ENCODE measurements at places on chromosomes 5 and 9. TPM values are rescaled to one million over a fixed set of nuclear protein-coding genes. Genes with fewer than 3 reads are reported as not detected.

GRCh38 chr9:13689925-13690324, 410.4 kb upstream of the MPDZ start:
- no peak for DNase-seq

Gene ST8SIA4
- 8.1 TPM for total RNA-seq

DNA sequence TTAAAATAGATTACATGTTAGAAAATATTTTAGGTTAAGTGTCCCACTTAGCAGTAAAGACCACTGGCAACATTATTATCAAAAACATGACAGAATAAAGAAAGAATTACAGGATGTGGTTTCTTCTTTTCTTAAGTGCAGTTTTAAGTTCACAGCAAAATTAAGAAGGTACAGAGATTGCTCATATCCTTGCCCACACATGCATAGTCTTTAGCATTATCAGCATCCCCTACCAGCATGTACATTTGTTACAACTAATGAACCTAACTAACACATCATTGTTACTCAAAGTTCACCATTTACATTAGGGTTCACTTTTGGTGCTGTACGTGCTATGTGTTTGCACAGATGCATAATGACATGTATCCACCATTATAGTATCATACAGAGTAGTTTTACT, 837.7 kb upstream of the CDH9 start:
- DNase-seq, result no peak

GRCh38 chr5:179978792-179979191, 71.1 kb upstream of the TBC1D9B start:
- no peak for DNase-seq

GRCh38 chr9:114096041-114096511, 3.0 kb downstream of the KIF12 start:
- DNase-seq, result no peak

Gene IL9
- total RNA-seq, result not detected

Gene AQP3
- 14.0 TPM for total RNA-seq

- DNase-seq, result no peak
These were observed 6.2 kb downstream of the TENT4A start for GRCh38 chr5:6719417-6719816.

Gene ACER2
- total RNA-seq, result 4.7 TPM

DNA sequence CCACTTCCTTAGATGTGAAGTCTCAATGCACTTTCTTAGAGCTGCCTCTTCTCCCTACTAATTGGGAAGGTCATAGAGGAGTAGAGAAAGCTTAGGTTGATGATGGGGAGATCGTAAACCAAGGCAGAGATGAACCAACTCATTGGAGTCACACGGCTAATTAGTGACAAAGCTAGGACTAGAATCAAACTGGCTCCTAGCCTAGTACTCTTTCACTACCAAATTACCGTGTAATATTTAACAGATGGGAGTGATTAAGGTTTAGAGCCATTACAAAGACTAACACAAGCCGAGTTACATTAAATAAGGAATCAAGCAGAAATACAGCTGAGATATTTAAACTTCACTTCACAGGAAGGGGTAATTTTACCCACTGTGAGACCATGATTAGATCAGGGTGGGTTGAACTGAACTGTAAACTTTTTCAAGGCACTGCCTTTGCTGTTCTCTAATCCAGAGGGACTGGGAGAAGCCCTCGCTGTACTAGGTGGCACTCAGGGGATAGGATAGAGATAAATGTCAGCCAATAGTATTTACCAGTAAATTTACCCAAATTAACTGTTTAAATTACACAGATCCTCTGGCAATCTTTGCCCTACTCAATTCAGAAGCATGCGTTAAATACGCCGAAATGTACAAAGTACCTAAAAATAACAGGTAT, 166.4 kb upstream of the PIK3R1 start:
- DNase-seq, result no peak

GRCh38 chr9:80062567-80062966, 490.8 kb downstream of the TLE4 start:
- DNase-seq, result no peak

Gene IRX2
- 1.0 TPM for total RNA-seq

Gene CARD9
- total RNA-seq, result 2.4 TPM

DNA sequence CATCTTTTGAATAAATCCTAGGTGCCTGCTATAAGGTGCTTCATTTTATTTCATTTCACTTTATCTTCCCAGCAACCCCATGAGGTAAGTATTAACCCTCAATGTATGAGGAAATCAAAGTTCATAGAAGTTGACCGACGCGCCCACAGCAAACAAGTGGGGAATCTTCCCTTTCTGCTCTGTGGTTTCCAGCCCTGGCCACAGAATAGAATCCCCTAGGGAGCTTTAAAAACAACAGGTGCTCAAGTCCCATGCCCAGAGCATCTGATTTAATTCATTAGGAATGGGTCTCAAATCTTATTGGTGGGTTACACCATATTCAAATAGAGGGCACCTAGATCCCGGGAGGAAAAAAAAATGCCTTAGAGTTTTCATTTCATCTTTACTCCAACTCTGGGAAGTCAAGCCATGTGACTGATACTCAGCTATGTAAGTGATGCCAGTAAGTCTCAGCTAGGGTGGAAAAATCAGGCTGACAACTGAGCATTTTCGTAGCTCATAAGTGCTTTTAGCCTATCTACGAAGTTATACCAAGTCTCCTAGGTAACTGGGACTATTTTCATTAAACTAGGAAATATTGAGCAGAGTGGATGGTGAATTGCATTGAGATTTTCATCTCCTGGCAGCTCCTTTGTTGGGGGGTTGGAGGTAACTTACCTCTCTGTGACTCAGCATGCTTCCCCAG, 353.4 kb upstream of the SLC30A5 start:
- DNase-seq, result no peak

- DNase-seq, result no peak
These were observed 64.8 kb upstream of the TBCA start for GRCh38 chr5:77840930-77841329.

Gene CD14
- total RNA-seq, result 73.9 TPM

Gene RNF183
- not detected for total RNA-seq

Gene TSSK1B
- 0.10 TPM for total RNA-seq

Gene EGFLAM
- 9.9 TPM for total RNA-seq

DNA sequence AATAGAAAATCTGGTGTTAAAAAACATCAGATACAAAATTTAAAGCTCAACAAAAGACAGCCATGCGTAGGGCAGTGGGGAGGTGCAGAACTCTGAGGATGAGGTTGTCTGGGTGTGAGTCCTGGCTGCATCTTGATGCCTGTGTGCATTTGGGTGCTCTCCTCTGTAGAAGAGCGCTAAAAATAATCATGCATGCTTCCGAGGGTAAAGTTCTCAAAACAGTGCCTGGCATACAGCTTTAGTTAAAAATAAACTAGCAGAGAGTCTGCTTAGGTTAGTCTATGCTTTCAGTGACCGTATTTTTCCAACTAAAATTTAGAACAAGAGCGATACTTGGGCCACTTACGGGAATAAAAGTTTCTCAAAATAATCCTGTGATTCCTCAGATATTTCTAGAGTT, 55.5 kb upstream of the SPATA31C2 start:
- no peak for DNase-seq

Gene SLC45A2
- total RNA-seq, result 0.16 TPM

DNA sequence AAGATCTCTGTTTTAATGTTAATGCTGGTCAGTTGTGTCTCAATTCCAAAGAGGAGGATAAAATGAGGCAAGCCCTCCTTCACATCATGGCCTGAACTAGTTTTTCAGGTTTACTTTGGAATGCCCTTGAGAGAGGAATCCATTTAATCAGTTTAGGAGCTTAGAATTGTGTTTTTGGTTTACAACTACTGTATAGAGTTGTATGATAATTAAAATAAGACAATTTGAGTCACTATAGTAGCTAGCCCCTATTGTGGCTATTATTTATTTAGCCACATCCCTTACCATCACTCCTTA, 107.8 kb upstream of the PRLR start:
- DNase-seq, result no peak
